Activated CD4-positive, CD25-positive, alpha-beta regulatory T cell treated with anti-CD3 and anti-CD28 coated beads, Interleukin-2, amount 50 U/mL, for 16 hours (primary cell): ENCODE measurements at places on chromosomes 4 and X.
A peak's percentile ranks its signal among the peaks of the same experiment; 100 is the strongest.

DNA sequence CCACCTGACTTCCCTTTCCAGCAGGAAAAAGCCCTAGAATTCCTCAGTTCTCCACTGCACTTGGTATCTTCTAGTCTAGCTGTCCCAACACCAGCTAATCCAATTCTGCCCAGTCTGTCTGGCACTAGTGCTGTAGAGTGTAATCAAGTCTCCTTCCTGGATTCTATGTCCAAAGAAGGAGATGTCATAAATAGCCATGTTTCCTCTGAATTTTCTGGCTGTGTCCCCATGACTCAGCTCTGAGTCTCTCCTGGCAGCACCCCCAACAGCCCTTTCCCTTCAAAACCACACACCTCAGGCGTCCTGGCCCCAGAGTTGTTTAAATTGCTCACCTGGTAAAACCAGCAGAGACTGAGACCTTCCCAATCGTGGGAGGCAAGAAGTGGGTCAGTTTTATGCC is 197.2 kb downstream of the GRXCR1 start:
- DNase-seq: no peak

DNA sequence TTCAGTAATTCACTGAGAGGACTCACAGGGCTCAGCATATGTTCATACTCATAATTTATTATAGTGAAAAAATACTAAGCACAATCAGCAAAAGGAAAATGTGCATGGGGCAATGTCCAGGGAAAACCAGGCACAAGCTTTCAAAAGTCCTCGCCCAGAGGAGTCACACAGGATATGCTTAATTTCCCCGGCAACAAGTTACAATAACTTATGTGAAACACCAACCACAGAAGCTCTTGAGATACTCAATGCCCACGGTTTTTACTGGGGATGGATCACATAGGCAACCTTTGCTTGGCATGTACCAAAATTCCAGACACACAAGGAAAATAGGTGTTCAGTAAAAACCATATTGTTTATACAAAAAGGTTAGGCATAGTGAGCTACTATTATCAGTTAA is 38.5 kb upstream of the STPG2 start:
- no peak for DNase-seq

DNA sequence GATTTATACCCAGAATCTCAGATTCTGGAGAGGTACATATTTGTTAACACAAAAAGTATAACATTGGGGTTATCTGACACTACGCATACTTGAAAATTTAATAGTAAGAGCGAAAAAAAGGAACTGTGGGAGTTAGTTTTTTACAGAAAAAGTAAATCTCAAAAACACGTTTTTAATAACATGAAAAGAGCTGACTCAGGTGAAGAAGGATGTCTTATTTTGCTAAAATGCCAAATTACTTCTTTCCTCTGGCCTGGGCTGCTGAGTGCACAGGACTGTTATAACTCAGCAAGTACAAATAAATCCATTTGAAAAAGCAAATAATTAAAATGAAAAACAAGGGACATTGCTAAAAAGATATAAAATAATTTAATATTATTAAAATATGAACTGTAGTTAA is 1322.9 kb downstream of the ARAP2 start:
- no peak for DNase-seq

- DNase-seq: no peak
These were observed 62.2 kb downstream of the RTL5 start for GRCh38 chrX:72069350-72070160.

GRCh38 chrX:111340054-111340453 is 69.8 kb upstream of the CAPN6 start:
- DNase-seq: no peak

- DNase-seq: no peak
These were observed 26.6 kb upstream of the MAN2B2 start for GRCh38 chr4:6548201-6548881.

DNA sequence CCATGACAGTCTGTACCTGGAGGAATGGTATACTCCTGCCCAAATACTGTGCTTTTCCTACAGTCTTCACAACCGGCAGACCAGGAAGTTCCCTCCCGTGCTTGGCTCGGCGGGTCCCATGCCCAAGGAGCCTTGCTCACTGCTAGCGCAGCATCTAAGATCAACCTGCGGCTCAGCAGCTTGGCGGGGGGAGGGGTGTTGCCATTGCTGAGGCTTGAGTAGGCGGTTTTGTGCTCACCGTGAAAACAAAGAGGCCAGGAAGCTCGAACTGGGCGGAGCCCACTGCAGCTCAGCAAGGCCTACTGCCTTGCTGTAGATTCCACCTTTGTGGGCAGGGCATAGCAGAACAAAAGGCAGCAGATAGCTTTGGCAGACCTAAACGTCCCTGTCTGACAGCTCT is 152.7 kb downstream of the TEX11 start:
- peak; percentile 14 for DNase-seq

DNA sequence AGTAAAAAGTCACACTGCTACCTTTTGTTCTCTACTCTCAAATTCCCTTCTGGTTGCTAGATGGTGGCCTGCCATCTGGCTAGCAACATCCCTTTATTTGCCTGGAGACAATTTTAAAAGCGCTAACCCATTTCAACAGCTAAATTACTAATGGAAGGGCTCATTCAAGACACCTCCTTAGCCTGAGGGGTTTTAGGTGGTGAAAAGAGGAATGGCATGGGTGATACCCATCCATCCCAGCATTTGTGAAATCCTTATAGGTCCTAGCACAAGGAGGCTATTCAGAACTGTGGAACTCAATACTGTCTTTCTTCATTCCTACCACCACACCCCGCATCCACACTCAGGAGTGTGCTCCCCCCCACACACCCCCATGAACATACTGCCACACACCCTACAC is 33.5 kb downstream of the ARHGEF9 start:
- DNase-seq: no peak

DNA sequence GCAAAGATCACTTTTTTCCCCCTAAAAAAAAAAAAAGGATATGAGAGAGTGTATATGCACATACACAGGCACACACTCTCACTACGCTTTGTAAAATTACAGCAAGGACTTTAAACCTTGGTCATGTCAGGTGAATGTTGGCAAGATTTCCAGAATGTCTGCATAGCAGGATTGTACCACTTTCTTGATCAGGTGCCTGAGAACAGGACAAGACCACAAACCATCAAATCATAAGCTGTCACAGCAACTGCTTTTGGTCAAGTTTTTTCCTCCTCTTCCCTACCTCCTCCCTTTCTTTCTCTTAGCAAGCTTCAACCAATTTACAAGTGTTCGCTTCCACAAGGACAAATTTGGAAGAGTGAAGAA is 15.3 kb downstream of the PPARGC1A start:
- DNase-seq: no peak

DNA sequence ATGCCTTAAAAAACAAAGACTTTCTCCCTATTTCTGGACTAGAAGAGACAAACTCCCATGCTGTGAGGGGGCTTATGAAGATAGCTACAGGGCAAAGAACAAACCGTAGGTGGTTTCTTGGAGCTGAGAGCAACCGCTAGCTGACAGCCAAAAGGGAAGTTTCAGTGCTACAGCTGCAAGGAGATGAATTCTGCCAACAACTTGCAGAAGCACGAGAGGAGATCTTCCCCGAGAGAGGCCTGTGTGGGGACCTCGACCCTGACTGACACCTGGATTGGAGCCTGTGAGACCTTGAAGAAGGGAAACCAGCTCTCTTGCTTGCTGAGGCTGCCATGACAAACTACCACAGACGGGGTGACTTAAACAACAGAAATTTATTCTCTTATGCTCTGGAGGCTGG is 183.8 kb upstream of the VCX3A start:
- DNase-seq: no peak

DNA sequence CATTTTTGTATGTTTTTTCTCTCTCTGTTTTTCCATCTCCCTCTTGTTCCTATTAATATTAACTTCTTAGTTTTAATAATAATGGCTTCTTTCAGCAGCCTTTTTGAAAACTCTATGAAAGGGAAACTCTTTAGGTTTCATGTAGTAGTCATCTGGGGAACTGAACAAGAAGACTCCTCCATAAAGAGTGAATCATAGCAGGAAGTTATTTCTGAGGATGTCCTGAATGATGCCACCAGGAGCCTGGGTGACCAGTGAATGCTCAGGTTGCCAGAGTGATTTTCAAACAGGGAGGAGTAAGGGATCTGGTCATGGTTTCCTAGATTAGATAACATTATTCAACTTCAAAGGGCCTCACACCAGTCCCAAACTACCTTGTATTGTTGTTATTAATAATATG is 212.8 kb upstream of the PDE5A start:
- DNase-seq: no peak

- DNase-seq: no peak
These were observed 94.0 kb upstream of the ATP8A1 start for GRCh38 chr4:42750856-42751255.

GRCh38 chr4:142809559-142809958 is 36.5 kb downstream of the INPP4B start:
- DNase-seq: no peak
